ENCODE measurements at places on chromosomes 2 and 18.

DNA sequence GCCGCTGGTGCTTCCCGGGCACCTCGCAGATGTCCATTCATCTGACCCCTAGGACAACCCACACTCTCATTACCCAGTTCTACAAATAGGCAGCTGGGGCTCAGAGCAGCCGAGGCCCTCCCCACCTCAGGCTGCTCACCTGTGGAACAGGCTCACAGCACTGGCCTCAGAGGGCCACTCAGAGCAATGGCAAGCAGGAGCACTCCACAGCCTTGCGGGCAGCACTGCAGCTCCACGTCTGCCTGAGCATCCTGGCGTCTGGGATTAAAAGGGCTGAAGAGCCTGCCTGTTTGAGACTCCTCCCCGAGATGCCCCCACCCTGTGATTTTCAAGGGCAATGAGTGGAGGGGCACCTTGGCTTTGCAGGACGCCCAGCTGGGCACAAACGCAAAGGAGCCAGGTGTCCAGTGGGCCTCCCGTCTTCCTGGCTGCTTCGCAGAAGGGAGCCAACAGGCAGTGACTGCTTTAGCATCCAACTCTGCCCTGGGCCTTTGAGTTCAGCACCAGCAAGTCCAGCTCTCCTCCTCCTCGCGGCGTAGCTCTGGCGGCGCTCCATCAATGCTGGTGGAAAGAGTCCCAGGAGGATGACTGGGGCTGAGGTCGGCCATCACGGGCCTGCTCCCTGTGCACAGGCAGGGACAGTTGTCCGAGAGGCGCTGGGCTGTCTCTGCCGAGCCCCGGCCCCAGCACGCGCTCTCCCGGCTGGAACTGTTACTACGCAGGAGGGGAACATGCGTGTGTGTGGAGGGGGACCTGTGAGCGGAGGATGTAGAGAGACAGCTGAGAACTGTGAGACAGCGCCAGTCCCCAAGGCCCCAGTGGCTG lies 297.2 kb downstream of the NDUFA10 start:
- no peak for DNase-seq

- no peak for DNase-seq
Observed at GRCh38 chr2:239858179-239858578, 167.0 kb downstream of the NDUFA10 start.

- no peak for DNase-seq
Observed at GRCh38 chr18:54532222-54532621, 58.8 kb upstream of the DYNAP start.

GRCh38 chr18:25456334-25457010 lies 104.5 kb upstream of the ZNF521 start:
- DNase-seq, result no peak

DNA sequence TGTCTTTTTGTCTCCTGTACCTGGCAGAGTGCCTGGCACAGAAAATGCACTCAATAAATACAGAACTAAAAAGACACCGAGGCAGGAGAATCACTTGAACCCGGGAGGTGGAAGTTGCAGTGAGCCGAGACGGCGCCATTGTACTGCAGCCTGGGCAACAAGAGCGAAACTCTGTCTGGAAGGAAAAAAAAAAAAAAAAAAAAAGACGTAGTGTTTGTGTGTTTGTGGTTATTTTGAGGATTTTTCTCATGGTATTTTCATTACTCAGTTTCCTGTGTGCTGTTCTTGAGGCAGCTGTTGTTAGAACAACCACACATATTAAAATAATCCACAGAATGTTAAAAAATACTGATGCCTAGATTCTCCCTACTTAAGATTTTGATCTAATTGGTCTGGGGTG lies 519.2 kb upstream of the SPHKAP start:
- no peak for DNase-seq

All from activated CD4-positive, CD25-positive, alpha-beta regulatory T cell treated with anti-CD3 and anti-CD28 coated beads, Interleukin-2, amount 50 U/mL, for 16 hours (primary cell).